ENCODE measurements at places on chromosomes 1 and 21.

GRCh38 chr1:228527596-228527995 is 40.4 kb downstream of the RNF187 start:
- peak; percentile 28 for DNase-seq

DNA sequence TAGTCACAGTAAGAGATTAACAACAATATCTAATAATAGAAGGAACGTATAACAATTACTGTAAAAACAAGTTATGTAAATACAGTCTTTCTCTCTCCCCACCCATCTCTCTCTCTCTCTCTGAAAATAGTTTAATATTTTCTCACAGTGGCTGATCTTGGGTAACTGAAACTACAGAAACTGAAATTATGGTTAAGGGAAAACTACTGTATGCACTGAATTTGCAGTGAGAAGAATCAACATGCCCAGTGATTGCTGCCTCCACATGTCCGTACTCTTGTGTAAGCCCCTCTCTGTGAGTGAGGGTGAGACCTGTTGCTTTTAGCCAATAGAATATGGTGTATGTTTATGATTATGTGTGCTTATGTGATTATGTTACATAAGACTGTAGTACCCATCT is 1.6 kb downstream of the KRTAP6-1 start:
- no peak for DNase-seq

- DNase-seq = no peak
These were observed 497 bp upstream of the FUCA1 start for GRCh38 chr1:23868557-23869016.

DNA sequence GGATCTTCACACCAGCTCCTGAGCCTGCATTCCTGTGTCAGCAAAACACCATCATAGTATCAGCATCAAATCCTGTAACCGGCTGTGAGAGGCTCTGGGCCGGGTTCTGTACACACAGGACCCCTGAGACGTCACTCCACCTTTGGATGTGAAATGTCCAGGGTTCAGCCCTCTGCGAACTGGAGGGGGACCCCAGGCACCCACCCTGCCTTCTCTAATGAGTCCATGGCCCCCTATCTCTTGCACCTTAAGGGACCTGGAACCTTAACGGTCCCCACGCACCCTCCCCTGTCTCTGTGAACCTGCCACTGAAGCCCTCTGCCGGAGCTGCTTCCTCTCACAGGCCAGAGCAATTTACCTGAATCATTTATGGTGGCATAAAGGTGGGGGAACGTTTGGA is 257.8 kb downstream of the NPHP4 start:
- DNase-seq = no peak

DNA sequence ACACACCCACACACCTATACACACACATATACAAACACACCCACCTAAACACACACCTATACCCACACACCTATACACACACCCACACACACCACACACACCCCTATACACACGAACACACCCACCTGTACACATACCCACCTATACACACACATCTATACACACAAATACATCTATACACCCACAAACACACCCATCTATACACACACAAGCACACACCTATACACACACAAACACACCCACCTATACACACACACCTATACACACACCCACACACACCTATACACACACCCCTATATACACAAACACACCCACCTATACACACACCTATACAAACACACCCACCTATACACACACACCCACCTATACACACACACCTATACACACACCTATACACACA is 116.4 kb upstream of the VAMP3 start:
- no peak for DNase-seq

- DNase-seq = no peak
These were observed 8.4 kb downstream of the ATP1A4 start for GRCh38 chr1:160159846-160160245.

- no peak for DNase-seq
These were observed 2.6 kb downstream of the RERE start for GRCh38 chr1:8814865-8815264.

DNA sequence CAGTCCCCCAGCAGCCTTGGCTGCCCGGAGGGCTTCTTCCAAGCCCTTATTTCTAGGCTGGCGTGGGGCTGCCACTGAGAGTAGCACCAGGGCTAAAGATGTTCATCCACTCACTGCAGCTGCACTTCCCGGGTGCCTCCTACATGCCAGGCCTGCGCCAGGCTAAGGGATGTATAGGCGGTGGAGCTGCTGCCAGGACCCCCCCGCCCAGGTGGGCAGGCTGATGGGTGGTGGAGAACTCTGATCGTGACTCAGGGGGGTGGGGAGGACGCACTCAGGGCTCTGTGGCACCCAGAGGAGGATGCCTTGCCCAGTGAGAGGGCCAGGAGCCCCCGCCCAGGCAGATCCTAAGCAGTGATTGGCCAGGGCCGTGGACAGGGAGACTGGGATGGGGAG is 34.1 kb downstream of the CFAP74 start:
- DNase-seq = no peak

- DNase-seq = no peak
These were observed 17.5 kb downstream of the EYA3 start for GRCh38 chr1:28070725-28071593.

- no peak for DNase-seq
These were observed 62.6 kb upstream of the RPL11 start for GRCh38 chr1:23628951-23629387.

DNA sequence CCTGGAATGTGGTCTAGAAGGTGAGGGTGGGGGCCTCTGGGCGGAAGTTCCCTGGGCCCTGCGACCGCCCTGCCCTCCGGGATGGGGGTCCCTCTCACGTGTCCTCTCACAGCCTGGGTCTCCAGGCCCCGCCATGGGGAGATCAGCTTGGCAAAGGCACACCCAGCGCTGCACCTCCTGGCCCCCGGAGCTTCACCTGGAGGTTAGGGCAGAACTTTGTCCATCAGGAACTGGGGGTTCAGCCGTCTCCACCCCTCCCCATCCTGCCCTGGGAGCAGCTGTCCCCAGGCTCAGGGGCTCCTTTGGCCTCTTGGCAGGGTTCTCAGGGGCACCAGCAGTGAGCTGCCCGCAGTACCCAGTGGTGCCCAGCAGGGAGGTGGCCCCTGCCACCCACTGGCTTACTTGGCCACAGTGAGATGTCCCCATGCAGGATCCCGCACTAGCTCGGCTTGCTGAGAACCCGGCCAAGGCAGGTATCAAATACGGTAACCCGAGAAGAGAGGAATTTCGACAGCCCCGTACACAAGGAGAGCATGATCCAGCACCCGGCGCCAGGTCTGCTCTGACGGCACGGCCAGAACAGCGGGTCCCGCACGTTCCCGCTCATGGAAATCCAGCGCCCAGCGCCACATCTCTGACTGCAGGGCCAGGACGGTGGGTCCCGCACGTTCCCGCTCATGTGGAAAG is 36.7 kb downstream of the RRP1 start:
- no peak for DNase-seq

DNA sequence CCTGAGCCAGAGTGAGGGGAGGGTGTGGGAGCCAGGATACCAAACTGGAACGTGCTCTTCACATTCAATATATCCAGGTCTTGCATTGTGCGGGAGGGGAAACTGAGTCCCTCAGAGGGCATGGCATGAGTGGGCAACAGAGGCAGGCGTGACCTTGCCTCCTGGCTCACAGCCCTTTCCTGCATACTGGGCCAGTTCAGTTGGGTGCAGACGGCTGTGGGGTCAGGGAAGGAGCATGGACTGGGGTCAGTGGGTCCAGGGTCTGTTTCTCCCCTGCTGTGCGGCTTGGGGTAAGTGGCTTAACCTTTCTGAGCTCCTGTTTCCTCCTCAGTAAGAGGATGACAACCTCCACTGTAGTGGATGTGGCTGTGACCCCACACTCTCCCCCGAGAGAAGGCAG is 16.6 kb downstream of the SERINC2 start:
- DNase-seq = no peak

DNA sequence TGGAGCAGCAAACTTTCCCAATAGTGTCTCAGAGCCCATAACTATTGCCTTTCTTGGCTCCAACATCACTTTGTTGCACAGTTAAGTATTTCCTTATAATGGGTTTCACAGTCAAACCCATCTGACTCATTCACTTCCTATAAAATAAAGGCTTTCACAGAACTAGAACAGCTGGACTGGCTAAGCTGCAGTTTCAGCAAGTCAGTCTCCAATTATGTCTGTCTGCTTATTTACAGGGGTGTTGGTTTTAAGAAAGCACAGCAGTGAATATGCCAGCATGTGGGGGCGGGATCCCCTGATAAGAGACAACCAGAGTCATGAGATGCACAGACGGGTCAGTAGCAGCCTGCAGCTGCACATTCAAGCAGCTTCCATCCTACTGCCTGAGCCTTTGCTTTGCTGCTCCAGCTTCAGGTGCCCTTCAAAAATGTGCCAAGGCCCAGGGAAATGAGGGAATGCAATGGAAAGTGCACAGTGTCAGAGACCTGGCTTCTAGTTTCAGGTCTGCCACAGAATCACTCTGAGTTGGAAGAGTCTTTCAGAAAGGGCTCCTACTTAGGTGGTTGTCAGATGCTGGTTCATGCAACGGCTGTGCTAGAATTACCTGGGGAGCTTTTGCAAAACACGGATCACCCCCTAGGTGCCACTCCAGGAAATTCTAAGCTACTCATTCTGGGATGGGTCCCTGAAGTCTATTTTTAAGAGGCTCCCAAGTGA is 24.8 kb downstream of the RNF19B start:
- DNase-seq = peak; percentile 85

DNA sequence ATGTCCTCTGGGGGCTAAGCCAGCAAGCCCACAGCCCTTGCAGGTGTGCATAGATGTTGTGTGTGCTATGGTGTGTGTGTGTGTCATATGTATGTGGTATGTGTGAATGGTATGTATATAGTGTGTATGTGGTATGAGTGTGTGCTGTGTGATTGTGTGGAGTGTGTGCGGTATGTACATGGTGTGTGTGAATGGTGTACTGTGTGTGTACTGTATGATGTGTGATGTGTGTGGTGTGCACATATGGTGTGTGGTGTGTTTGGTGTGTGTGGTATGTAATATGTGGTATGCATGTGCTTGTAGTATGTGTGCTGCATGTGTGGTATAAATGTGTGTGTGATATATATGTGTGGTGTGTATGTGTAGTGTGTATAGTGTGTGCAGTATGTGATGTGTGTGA is 107.0 kb downstream of the CAPN8 start:
- DNase-seq = no peak

- no peak for DNase-seq
These were observed 5.2 kb downstream of the ADAMTS4 start for GRCh38 chr1:161193561-161194235.

- no peak for DNase-seq
These were observed 292.0 kb upstream of the PLXNA2 start for GRCh38 chr1:208536212-208536611.

GRCh38 chr1:68213843-68214242 is 18.5 kb downstream of the WLS start:
- peak; percentile 13 for DNase-seq

DNA sequence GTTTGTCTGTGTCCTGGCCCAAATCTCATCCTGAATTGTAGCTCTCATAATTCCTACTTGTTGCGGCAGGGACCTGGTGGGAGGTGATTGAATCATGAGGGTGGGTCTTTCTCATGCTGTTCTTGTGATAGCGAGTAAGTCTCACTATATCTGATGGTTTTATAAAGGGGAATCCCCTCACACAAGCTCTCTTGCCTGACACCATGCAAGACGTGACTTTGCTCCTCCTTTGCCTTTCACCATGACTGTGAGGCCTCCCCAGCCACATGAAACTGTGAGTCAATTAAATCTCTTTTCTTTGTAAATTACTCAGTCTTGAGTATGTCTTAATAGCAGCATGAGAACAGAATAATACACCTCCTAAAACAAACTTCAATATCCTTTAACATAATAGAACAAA is 1065.6 kb downstream of the PLA2G4A start:
- DNase-seq = no peak

DNA sequence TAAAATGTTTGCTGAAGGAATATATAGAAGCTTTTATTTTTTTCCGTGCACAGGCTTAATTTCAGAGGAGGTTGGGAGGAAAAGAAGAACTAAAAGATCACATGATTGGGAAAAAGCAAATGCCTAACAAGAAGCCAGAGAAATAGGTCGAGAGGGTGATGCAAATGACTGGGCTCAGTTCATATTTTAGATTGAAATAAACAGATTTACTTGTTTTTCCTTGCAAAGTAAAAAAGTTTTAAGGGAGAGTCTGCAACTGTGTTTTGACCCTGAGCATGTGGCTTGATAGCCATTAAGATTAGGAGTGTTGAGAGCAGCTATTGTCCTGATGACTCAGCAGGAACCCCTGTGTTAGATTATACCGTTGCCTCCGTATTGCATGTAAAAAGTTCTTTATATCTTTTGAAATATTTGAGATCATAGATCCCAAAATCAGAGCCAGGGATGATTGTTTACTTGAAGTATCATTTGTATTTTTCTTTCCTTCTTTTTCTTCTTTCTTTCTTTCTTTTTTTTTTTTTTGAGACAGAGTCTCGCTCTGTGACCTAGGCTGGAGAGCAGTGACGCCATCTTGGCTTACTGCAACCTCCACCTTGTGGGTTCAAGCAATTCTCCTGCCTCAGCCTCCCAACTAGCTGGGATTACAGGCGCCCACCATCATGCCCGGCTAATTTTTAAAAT is 20.2 kb downstream of the CLIC4 start:
- DNase-seq = peak; percentile 27

DNA sequence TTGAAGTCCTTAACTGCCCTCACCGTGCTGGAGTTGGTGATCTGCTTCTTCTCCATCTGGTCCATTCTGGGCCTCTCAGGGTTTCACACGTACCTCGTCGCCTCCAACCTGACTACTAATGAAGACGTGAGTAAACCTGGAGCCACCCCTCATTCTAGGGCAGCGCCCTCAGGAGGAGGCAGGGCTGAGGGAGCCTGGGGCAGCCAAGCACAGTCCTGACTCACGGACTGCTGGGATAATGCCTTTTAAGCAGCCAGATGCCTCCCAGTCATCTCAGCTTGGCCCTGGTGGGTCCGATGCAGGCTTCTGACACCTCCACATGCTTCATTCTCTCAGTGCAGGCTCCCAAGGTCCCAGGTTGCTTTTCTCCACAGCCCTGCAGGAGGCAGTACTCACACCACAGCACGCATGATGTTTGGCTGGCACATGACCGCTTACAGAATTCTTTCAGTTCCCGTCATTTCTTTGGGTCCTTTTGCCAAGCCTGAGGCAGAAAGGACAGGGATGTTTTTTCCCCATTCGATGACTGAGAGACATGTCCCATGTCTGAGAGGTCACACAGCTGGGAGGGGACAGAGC is 11.8 kb upstream of the SFN start:
- DNase-seq = no peak

DNA sequence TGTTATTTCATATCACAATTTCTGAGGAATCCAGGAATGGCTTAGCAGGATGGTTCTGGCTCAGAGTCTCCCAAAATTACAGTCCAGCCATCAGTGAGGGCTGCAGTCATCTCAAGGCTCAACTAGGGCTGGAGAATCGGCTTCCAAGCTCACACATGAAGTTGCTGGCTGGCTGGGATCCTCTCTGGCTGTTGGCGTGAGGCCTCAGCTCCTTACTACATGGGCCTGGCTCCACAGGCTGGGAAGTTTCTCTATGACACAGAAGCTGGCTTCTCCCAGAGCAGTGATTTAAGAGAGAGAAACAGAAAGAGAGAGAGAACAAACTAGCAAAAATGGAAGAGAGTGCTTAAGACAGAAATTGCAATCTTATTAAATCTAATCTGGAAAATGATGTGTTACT is 38.8 kb upstream of the RGS8 start:
- DNase-seq = no peak

Data from suppressor macrophage treated with lipopolysaccharide for 4 hours (primary cell).